ENCODE measurements at places on chromosomes 11 and 22.

DNA sequence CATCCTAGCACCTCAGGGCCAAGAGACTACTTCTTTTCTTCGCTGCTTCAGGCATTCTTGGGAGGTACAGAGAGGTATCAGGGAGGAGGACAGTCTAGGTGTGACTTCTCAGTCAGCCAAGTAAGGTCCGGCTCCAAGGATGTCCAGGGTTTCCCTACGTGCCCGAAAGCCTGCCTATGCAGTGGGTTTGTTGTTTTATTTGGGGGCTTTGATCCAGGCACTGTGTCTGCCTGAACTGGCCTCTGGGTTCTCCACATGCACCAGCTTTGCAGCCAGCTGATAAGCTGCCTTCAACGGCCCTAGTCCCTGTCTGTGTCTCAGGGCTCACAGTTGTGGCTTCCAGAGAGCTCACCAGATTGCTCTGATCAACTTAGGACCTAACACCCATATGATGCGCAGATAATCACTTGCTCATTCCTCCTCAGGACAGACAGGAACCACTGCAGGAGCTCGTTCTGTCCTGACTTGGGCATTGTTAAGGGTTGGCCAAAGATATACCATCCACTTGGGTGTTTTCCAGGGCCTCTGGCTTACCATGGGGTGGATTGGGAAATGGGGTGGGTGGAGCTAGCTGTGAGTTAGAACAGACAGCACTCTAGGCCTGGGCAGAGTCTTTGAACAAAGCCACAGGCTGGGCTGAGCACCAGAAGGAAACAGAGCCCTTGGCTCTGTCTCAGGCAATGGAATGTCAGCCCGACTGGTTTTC lies 45.5 kb upstream of the CRYBB3 start:
- peak; percentile 34 for DNase-seq

DNA sequence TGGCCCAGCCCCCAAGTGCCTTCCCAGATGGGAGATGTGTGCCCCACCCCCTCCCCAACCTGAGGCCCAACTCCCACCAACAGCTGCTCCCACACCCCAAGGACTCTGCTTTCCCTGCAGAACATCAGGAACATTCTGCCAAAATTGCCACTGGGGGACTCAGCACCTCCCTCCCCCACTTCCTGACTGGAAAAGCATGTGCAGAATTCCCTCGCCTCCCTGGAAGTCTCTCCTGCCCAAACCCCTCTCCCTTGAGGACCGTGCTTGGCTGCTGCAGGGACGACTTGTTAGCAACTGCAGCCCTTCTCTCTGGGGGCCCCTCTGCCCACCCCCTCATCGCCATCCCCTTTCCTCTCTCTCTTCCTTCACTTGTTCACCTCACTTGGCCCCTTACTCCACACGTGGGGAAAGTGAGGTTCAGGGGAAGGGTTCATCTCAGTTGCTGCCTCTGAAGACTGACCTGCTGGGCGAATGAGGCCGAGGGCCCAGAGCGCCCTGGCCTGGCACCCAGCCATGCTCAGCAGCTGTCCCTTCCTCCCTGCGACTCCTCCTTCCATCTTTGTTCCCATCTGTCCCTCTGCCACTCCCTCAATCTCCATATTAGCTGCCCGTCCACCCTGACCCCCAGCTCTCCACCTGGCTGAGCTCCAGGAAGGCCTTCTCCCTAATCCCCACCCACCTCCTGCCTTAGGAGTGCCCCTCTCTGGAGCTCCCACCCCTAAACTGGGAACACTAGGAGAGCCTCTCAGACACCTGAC lies 105.1 kb downstream of the CHST1 start:
- DNase-seq, result no peak

- DNase-seq, result no peak
These were observed 202.9 kb upstream of the LUZP2 start for GRCh38 chr11:24293964-24294363.

GRCh38 chr11:62909107-62909894 lies 11.9 kb downstream of the CHRM1 start:
- peak; percentile 75 for DNase-seq

GRCh38 chr22:28903729-28904128 lies 20.4 kb downstream of the ZNRF3 start:
- no peak for DNase-seq

GRCh38 chr11:115848080-115848479 lies 343.9 kb upstream of the CADM1 start:
- peak; percentile 67 for DNase-seq

DNA sequence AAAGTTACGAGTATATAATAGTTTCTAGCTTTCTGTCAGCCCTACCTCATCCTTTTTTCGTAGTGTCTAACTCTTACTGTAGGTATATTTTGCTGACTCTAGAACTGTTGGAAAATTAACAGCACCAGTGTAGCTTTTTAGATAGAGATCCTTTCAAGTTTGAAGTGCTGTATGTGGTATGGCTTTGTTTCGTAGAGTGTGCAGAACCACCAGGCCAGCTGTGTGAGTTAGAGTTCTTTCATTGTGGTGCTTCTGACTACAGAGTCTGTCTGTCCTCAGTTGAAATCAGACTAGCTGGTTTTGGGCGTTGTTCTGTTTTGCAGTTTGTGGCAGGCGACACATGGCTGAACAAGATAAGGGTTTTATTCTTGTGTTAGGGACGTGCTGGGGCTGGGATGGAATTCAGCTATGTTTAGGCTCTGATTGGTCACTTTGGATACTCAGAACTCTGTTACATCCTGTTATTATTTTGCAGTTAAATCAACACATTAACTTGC lies 3.2 kb downstream of the ARHGEF12 start:
- no peak for DNase-seq

GRCh38 chr11:89452780-89453179 lies 38.4 kb downstream of the NOX4 start:
- DNase-seq, result no peak

GRCh38 chr11:122040464-122040863 lies 75.6 kb downstream of the BLID start:
- DNase-seq, result no peak

- DNase-seq, result no peak
These were observed 2.3 kb downstream of the CCDC86 start for GRCh38 chr11:60844045-60844869.

DNA sequence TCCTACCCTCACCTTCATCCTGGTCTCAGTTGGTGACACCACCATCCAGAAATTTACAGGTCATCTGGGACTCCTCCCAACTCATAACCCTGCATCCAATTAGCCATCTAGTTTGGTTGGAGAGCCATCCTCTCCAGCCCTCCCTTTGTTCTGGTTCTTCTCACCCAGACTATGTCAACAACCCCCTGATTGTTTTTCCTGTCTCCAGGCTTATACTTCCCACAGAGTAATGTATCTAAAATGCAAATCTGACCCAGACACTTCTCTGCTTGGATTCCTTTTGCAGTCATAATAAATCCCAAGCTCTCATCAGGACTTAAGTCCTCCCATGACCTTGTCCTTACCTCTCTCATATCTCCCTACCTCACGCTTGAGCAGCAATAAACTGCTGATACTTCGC lies 3.0 kb downstream of the TTC12 start:
- no peak for DNase-seq

- no peak for DNase-seq
These were observed 12.9 kb downstream of the ABTB2 start for GRCh38 chr11:34344768-34345539.

- DNase-seq, result no peak
These were observed 255.5 kb downstream of the DYNC2H1 start for GRCh38 chr11:103364687-103365086.

Data from Caco-2 (cell line).